Activated CD4-positive, alpha-beta T cell treated with anti-CD3 and anti-CD28 coated beads for 24 hours (primary cell): ENCODE measurements at places on chromosomes 2 and 18.

- no peak for DNase-seq
Observed at GRCh38 chr2:181998041-181998835, 12.6 kb downstream of the PPP1R1C start.

DNA sequence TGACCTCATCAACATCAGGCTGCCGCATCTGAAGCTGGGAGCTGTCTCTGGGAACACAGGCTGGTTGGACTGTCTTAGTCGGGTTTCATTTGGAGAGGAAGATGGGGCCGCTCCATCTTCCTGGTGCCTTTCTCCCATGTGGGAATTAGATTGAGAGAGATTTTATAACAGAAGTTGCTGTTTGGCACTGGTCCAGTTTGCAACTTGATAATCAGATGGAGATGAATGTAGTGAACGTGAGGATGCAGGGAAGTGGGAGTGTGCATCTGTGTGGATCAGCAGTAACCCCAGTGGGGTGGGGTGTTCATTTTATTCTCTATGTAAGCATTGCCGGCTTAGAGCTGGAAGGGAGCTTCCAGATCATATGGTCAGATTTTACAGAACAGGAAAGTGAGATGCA is 250.9 kb downstream of the DCDC2C start:
- DNase-seq, result no peak

DNA sequence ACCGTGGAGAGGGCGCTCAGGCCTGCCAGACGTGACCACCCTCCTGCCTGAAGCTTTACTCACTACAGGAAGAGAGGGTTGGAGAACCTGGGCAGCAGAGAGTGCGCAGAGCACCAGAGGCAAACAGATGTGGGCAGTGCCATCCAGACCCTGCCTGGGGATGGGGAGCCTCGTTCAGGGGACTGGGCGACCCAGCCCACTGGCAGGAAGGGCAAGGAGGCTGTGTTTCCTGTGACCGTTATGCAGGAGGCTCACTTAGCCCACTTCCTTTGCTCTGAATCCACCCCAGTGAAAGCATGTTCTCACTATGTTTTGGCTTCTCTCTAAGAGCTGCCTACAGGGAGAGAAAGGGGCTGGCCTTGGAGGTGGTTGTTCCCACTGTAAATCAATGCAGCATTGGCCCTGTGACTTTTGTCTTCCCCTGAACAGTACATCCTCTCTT is 23.0 kb upstream of the ACKR3 start:
- DNase-seq, result no peak

DNA sequence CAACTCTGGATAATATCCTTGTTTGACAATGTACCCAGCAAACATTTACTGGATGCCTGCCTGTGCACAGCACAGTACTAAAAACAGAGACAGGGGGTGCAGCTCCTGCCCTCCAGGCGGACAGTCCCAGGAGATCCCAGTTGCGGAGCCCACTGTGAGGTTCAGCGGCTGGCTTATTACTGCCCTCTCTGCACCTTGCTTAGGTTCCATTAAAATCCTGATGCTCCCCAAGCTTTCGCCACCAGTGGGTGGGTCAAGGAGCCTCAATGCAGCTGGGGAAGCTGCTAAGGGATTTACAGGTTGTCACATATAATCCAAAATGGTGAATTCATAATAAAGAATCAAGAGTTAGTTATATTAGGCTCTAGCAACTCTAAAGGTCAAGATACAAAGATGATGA is 38.3 kb downstream of the CRACDL start:
- no peak for DNase-seq

DNA sequence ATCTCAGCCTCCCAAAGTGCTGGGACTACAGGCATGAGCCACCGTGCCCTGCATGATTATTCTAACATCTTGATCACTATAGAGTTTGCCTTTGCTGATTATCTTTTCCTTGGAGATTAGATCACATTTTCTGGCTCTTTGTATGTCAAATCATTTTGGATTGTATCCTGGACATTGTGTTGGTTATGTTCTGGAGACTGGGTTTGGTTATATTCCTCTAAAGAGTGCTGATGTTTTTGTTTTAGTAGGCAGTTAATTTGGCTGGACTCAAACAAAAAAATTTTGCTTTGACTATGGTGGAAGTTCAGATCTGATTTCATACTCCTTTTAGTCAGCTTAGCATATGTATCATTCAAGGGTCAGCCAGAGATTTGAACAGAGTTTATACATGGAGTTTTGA is 26.4 kb downstream of the ETAA1 start:
- DNase-seq, result no peak

- no peak for DNase-seq
Observed at GRCh38 chr18:11658989-11659388, 30.1 kb upstream of the GNAL start.

- no peak for DNase-seq
Observed at GRCh38 chr18:61742565-61743429, 150.0 kb downstream of the RNF152 start.

DNA sequence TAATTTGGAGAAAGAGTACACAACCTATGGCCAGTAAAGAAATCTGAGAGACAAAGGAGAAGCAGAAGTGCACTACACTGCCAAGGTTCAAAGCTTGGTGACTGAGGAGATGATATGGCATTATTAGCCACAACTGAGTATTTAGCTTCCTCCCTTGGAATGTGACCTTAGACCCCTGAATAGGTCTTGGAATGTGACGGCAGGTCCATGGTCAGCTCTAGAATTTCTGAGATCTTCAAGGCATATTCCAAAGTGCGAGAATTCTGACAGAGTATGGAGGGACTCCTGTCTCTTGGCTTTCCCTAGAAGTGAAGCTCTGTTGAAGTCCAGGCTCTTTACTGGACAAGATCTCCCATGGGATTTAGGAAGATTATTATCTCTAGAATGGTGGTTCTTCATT is 130.0 kb upstream of the FN1 start:
- no peak for DNase-seq

- DNase-seq, result no peak
Observed at GRCh38 chr2:52933878-52934277, 833.7 kb upstream of the CHAC2 start.

- no peak for DNase-seq
Observed at GRCh38 chr2:119293900-119294299, 70.3 kb downstream of the STEAP3 start.

GRCh38 chr2:43034921-43035320 is 191.5 kb downstream of the ZFP36L2 start:
- no peak for DNase-seq

DNA sequence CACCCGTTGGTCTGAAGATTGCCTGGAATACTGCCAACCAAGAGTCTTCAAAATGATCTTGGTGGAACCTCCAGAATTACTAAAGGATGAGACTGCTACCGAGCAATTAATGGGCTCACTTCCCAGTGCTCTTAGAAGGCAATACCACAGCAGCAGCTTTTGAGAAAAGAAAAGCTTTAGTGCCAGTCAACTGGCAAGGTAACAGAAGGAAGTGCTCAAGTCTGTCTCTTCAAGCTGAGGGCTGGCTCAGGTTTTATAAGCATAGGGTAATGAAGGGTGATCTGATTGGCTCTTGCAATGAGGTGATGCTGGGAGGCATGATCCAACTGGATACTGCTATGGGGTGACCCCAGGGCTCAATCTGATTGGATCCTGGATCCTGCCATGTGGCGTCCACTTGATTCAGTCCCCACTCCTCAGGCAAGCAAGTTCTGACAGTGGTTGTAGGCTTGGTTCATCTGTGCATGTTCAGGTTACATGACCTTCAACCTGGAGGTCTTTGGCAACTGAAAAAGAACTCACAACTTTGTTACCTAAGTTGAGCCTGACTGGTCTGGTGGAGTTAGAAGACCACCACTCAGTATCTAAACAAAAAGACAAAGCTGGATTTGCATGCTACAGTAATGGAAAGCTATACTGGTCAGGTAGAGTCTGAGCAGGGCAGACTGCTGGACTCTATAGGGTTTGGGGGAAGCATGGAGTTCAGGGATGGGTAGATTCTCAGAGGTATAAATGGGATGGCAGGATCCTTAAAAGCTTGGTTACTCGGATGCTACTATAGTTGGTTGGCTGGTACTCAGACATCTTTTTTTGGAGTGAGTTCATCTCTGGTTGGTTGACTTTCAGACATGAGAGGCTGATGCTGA is 14.0 kb upstream of the RIF1 start:
- DNase-seq, result no peak

DNA sequence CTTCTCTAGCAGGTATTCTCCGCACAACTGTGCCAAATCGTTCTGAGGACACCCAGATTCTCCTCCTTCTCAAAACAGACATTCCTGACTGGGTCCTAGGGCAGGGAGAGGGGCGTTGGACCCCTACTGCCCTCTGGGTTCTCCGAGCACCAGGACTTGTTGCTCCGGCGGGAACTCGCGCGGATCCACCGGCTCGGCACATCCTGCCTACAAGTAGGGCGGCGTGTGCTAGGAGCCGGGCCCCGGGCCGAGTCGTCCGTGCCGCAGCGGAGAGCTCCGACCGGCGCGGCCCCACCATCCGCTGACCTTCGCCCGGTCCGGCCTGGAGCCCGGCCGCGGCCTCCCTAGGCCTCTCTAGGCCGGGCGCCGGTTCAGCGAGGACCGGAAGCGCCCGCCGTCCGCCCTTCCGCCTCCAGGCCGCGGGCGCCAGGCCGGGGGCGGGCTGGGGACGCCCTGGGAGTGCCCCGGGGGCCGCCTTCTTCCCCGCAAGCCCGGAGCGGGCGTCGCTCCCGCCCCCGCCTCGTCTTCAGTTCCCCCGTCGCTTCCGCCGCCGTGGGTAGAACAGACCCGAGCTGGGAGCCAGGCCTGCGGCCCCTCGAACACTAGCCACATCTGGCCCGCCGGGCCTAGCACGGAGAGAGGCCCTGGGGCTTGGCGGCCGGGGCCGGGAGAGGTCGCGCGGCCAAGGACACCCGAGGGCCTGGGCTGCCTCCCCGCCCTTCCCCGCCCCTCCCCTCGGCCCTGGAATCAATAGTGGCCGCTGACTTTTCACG is 7.6 kb upstream of the ONECUT2 start:
- no peak for DNase-seq

DNA sequence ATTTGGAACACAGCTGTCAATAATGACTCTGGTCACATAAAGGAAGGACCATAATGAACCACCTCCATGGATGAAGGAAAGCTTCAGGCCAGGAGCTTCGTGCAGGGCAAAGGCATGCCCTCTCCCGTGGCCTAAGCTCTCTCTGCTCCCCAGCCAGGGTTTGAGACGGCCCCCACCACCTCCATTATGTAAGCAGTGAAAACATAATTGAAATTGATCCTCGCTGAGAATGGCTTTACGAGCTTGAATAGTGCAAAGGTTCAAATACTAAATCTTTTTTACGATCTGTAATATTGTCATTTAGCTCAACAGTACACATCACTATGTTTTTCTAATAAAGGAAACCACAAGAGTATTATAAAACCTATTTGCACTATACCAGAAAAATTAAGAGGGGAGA is 5.2 kb upstream of the EDAR start:
- no peak for DNase-seq

DNA sequence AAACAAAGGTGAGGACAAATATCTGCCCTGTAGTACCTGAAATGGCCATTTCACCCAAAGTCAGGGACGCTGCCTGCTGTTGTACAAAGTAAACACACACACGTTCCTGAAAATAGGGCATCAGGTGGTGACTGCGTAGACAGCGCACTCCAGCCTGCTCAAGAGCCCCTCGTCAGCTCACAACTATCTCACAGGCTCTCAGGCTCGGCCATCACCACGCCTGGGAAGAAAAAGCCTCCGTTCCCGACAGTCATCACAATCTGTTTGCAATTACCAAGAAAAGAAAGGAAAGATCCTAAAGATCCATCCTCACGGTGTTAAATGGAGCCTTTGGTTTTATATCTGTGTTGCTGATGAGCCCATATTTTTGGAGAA is 230.2 kb downstream of the ZNF516 start:
- no peak for DNase-seq

GRCh38 chr18:27121108-27121507 is 64.0 kb downstream of the CHST9 start:
- DNase-seq, result no peak

GRCh38 chr2:10879624-10880585 is 31.8 kb upstream of the KCNF1 start:
- DNase-seq, result no peak

GRCh38 chr2:178479275-178479616 is 846 bp upstream of the FKBP7 start:
- no peak for DNase-seq
